ENCODE measurements at places on chromosomes 11 and 22.

DNA sequence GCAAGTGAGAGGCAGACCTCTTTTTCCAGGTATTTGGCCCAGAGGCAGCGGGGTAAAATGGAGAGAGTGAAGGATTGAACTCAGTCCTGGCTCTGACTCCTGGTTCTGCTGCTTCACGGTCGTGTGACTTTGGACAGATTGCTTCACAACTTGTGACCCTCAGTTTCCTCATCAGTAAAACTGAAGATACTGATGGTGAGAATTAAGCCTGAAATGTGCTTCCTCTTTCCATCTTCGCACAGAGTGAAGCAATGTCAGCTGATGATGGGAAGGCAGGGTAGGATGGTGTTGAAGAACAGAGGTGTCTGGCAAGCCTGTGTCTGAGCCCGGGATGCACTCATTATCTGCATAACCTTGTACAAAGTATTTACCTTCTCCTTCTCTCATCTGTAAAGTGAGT lies 59.0 kb downstream of the UBASH3B start:
- no peak for DNase-seq

- DNase-seq, result no peak
Observed at GRCh38 chr11:87954476-87954875, 220.8 kb downstream of the RAB38 start.

DNA sequence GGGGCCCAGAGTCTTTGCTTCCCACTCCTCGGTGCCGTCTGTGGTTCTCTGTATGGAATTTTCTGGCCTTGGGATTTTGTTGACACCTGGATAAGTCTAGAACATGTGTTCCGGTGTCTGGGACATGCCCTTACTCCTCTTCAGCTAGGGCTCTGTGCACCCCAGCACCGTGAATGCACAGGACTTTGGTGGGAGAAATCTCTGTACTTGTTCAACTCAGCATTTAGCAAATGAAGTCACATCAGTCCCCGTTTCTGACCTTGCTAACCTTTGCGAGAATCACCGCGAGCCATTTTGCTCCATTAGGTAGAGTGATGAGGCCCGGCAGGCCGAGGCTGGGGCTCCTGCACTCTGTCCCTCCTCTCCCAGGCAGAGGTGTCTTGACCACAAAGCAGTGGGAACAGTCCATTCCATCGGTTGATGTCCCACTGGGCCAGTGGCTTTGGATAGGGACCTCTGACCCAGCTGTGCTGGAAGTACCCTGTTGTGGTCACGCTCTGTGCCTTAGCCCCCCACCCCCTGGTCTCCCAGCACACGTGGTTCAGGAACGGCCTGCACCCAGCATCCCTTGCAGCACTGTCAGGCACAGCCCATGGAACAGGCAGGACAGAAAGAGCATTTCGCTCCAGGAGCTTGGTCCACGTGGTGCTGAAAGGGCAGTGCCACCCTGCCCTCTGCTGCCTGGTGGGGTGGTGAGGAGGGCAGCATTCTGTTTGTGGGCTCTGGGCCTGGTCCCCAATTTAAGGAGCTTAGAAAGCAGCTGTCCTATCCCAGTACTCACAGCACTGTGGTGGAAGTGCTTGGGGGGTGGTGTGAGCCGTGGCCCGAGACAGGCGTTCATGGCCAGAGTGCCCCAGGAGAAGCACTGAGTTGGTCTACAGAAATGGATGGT lies 73.4 kb downstream of the MED15 start:
- DNase-seq, result no peak

GRCh38 chr22:39960791-39961746 lies 872 bp downstream of the TMA7B start:
- DNase-seq, result no peak

- DNase-seq, result no peak
Observed at GRCh38 chr11:74004759-74005615, 3.9 kb downstream of the UCP3 start.

DNA sequence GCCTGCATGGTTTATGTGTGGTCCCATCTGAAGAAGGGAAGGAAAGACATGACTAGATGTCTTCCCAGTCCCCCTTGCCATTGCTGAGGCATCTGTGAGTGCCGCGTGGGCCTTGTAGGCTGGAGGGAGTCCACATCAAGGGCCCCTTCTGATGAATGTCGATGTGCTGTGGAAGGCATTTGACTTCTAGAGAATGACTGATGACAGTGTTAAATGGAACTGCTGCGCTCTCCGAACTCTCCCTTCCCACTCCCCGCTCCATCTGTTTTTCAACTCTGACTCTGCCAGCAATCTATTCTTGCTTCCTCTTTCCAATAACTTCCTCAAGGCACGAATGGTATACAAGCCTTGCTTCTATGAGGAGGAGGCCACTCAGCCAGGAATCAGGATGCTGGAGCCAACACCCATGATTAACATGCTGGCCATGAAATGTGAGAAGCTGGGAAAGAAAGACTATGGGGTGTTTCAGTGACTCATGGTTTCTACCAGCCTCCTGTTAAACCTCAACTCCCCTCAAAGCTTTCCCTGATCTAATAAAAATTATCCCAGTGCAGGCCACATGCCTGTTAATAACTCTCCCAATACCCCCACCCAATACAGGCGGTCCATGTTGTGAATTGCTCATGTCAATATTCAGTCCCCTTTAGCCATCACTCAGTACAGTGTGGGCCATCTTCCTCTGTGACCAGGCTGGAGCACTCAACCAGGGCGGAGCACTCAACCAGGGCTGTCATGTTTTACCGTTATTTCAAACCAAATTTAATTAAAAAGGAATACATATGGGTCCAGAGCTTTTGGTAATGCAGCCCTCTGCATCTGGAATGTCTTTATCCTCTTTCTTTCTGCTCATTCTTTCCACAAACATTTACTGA lies 46.4 kb upstream of the TBCEL start:
- DNase-seq, result no peak

- no peak for DNase-seq
Observed at GRCh38 chr11:100735949-100736675, 49.0 kb downstream of the ARHGAP42 start.

- peak; percentile 26 for DNase-seq
Observed at GRCh38 chr22:19942157-19943081, 801 bp upstream of the TXNRD2 start.

DNA sequence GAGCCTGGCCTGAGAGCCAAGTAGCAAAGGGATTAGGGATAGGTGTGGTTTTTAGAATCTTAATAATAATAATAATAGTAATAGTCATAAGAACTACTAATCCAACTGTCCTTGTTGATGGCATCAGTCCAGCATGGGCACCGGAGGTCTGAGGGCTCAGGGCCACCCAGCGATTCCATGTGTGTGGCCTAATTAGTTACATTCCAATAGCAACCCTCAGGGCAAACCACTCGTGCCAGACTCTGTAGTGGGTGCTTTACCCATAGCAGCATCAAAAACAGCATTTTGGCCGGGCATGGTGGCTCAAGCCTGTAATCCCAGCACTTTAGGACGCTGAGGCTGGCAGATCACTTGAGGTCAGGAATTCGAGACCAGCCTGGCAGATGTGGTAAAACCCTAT lies 19.0 kb upstream of the MYH9 start:
- DNase-seq, result no peak

GRCh38 chr11:76662656-76663485 lies 7.7 kb downstream of the LRRC32 start:
- no peak for DNase-seq

GRCh38 chr22:41308054-41308453 lies 6.7 kb downstream of the ZC3H7B start:
- no peak for DNase-seq

- peak; percentile 50 for DNase-seq
Observed at GRCh38 chr22:31332010-31332409, 14.1 kb downstream of the PATZ1 start.

DNA sequence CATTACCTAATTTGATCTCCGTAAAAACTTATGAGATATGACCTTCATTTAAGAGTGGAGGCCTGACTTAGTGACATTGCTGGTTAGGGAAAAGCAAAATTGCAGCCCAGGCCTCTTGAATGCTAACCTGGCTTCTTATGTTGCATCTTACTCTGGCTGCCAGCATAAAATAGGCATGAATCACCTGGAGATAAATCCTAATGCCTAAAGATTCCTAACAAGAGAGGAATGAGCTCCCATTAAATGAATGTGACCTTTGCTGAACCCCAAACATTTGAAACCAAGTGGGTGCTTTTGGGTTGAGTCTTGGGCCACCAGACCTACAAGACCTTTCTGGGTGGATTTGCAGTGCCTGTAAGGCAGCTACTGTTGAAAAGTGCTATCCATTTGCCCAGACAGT lies 1145.6 kb upstream of the TENM4 start:
- DNase-seq, result no peak

- no peak for DNase-seq
Observed at GRCh38 chr11:72712841-72713240, 38.6 kb upstream of the PDE2A start.

GRCh38 chr11:128599729-128600128 lies 12.4 kb upstream of the ETS1 start:
- DNase-seq, result no peak

- no peak for DNase-seq
Observed at GRCh38 chr11:61138935-61139334, 22.3 kb downstream of the VPS37C start.

- no peak for DNase-seq
Observed at GRCh38 chr11:68890490-68891231, 13.0 kb downstream of the MRPL21 start.

- no peak for DNase-seq
Observed at GRCh38 chr22:26553056-26553752, 36.7 kb downstream of the TPST2 start.

DNA sequence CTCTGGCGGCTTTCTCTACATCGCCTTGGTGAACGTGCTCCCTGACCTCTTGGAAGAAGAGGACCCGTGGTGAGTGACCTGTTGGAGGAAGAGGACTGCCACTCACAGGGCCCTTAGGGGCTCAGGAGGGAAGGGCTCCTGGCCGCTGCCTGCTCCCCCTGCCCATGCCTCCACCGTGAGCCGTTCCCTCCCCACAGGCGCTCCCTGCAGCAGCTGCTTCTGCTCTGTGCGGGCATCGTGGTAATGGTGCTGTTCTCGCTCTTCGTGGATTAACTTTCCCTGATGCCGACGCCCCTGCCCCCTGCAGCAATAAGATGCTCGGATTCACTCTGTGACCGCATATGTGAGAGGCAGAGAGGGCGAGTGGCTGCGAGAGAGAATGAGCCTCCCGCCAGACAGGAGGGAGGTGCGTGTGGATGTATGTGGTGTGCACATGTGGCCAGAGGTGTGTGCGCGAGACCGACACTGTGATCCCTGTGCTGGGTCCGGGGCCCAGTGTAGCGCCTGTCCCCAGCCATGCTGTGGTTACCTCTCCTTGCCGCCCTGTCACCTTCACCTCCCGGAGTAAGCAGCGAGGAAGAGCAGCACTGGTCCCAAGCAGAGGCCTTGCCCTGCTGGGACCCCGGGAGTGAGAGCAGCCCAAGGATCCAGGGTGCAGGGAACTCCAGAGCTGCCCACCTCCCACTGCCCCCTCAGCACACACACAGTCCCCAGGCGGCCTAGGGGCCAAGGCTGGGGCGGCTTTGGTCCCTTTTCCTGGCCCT lies 6.9 kb downstream of the SLC39A13 start:
- DNase-seq, result no peak

- DNase-seq, result no peak
Observed at GRCh38 chr11:47180006-47180787, 3.5 kb upstream of the ARFGAP2 start.

DNA sequence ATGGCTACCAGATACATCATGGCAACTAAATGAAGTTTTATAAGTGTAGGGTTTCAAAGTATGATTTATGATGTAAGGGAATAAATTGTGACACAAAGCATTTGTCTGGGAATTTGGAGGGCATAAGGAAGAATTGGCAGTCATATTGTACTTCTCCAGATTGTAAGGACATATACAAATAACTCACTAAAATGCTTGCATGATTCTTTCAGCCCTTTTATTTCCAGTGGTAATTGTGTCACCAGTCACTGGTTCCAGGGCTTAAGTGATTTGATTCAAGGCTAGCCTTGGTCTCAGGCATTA lies 299.4 kb upstream of the ANO5 start:
- DNase-seq, result no peak

DNA sequence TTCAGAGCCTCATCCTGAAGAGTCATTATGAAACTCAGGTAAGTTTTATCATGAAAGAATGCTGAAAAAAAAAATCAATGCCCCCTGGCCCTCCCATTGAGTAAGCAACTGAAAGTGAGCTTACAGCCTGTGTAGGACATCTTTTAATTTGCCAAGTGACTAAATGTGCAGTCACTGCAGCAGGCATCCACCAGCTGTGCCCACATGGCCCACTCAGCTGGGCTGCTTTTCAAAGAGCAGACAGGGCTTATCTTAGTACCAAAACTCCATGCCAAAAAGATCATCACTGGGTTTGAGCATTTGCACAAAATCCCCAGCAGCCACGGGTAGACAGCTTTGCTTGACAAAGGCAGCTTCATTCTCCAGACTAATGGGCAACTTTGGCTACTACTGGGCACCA lies 709.7 kb downstream of the NTM start:
- DNase-seq, result no peak

DNA sequence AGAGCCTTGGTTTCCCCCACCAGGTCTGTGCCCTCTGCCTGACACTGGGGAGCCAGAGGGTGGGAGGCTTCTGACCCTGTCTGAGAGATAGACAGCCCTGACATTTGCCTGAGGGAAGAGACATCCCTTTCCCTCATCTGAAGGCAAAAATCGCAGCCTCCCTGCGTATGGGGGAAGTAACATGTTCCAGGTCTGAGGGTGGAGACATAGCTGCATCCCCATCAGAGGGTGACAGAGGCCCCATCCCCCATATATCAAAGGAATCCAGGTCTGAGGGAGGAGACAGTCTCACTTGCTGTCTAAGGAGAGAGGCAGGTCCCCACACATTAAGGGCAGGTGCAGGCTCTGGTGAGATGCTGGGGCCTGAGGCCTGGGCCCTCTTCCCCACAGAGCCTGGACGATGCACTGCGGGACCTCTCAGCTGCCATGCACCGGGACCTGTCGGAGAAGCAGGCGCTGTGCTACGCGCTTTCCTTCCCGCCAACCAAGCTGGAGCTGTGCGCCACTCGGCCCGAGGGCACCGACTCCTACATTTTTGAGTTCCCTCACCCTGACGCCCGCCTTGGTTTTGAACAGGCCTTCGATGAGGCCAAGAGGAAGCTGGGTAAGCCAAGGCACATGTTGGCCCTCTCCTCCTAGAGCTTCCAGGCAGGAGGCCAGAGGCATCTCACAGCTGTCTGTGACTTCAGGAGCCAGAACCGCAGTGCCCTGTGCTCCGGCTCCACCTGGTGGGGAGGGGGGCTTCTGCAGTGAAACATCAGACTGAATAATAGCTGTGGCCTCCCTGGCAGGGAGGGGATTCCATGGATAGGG lies 16.1 kb upstream of the RELT start:
- DNase-seq, result no peak

DNA sequence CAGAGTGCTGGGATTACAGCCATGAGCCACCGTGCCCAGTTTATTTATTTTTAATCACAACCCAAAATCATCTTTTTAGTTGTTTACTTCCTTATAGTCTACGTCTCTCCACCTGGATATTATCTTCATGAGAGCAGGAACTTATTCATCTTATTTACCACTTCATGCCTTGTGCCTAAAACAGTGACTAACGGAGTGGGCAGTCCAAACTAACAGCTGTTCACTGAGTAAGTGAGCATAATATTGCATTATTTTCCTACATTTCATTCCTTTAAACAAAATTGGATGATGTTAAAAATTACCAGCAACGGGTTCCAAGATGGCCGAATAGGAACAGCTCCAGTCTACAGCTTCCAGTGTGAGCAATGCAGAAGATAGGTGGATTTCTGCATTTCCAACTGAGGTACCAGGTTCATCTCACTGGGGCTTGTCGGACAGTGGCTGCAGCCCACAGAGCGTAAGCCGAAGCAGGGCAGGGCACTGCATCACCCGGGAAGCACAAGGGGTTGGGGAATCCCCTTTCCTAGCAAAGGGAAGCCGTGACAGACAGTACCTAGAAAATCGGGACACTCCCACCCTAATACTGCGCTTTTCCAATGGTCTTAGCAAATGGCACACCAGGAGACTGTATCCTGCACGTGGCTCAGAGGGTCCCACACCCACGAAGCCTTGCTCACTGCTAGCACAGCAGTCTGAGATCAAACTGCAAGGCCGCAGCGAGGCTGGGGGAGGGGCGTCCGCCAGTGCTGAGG lies 14.1 kb downstream of the TMEM123 start:
- DNase-seq, result no peak
